RWPE1 (cell line): ENCODE measurements at places on chromosomes 2 and 18.

DNA sequence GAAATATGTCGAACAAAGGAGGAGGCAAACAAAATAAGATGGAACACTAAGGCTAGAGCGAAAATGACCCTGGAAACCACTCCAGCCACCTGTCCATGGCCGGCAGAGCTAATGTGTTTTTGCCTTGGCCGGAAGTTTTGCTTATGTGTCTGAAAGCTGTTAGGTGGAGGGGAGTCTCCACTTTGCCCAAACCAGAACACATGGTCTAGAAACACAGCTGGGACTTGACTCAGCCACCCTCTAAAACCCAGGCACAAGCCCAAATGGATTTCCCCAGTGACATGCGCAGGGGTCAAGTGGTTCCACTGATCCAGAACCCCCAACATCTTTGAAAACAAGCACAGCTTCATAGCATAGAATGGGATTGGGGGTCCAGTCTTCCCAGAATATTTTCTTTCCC lies 159.3 kb downstream of the ZBTB7C start:
- no peak for DNase-seq

- no peak for DNase-seq
Observed at GRCh38 chr18:55287149-55287806, 300.7 kb downstream of the TCF4 start.

- no peak for DNase-seq
Observed at GRCh38 chr2:107529146-107529545, 297.5 kb upstream of the RGPD4 start.

GRCh38 chr18:12574494-12575185 lies 83.3 kb downstream of the SPIRE1 start:
- no peak for DNase-seq

DNA sequence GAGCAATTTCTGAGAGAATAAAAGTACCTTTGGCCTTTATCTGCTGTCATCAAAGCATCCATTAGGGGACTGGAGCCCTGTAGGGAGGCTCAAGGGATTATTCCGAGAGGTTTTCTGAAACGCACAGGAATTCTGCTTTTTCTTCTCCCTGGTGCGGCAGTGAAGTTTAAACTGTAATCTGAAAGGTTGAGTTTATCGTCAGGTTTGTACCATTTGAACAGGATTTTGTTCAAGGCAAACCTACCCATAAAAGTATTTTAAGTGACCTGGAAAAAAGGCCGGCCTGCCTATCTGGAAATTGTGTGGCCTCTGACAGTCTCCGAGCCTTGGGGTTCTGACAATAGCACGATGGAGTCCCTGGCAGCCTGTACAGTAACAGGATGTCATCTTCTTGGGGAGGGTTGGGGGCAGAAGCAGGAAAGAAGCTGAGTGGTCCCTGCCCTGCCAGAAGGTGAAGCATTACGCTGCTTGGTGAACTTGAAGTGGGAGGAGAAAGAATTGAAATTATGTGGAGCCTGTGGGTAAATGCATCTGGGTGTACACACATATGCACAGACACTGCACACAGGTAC lies 272.0 kb downstream of the CYRIA start:
- DNase-seq, result no peak

DNA sequence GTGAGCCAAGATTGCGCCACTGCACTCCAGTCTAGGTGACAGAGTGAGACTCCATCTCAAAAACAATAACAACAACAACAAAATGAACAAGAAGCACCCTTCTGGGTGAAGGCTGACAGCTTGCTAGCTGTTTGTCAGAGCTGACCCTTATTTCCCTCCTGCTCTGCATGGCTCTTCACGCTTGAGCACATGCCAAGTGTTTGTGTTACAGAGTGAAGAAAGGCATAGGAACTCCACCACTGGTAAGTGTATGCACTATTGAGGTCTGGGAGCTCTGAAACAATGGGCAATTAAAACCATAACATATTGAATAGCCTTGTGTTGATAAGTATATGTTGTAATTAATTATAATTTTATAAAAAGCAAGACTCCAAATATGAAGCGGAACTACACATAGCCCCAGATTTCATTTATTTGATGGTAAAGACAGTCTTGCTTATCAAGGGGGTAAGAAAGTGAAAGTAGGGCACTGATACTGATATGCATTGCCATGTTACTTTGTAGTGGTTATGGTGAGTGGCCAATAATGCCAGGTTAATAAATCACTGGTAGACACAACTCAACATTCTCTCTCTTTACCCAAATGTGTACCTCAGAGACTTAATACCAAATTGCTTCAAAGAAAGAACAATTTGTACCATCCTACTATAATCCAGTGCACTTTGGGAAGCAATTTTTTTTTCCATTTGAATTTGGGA lies 163.4 kb downstream of the VWC2L start:
- DNase-seq, result no peak

GRCh38 chr2:104876606-104877570 lies 23.0 kb downstream of the POU3F3 start:
- no peak for DNase-seq

DNA sequence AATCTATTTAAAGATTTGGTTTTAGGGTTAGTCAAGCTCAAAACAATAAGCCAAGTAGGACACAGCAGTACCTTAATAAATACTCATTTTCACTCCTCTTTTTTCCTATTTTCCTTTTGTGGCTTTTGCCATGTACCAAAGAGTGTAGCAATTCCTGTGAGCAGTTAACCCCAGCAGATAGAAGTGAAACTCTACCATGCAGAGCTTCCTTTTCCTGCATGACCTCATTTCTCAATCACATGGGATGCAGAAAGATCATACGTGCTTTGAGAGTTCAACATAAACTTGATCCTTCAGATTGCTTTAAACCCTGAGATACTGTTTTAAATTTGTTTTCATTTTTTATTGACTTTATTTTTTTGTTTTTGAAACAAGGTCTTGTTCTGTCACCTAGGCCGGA lies 99.1 kb upstream of the ARHGAP15 start:
- no peak for DNase-seq

DNA sequence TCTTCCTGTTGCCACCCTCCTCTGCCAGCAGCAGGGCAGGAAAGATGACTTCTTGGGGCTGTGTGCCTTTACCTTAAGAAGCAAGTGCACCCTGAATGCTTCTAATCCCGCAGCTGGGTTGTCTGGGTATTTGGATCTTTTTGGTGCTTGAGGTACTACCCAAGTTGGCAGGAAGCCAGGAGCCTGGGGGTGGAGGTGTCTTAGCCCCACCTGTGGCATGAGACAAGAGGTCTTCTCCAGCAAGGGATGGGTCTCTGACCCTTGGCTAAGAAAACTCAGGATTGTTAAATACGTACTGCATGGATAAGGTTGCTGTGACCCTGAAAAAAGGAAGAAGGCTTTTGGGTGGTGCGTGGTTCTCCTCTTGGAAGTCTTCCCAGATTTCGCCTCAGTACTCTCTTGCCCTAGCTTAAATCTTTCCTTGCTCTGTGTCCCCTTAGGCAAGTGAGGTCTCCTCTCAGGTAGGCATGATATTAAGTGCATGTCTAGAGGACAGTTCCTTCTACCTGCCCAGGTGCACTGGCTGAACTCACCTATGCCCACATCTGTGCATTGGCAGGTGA lies 4.3 kb downstream of the HPCAL1 start:
- DNase-seq, result no peak

DNA sequence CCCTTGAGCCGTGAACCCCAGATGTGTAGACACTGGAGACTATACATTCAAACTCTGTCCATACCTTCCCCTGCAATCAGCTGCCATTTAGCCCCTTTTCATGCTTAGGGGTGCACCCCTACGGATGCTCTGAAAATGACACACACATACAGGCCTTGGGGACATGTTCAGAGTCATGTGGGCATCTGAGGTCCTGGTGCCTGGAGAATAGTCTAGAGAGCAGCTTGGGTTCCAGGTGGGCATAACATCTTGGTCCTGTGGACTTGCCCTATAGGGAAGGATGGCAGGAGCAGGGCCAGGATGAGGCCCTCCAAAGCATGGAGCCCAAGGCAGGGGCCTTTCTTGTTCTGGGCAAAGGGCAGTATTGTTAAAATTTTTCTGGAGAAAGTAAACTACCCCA lies 9.9 kb upstream of the FHOD3 start:
- DNase-seq, result no peak

DNA sequence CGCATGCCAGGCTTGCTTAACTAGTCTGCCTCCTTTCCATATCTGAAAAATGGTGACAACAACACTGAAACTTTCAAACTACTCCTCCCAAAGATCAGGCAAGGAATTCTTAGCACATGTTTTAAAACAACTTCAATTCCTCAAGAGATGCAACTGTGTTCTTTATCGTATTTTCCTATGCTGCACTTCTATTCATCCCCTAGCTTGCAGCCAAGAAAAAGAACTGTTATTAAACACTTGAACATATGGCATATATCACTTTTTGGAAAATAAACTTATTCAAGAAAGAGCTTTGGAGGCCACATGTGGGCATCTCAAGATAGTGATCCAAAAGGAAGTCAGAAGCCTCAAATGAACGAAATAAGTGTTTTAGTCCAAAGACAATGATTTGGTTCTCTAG lies 75.6 kb upstream of the STAM2 start:
- DNase-seq, result no peak

- peak; percentile 22 for DNase-seq
Observed at GRCh38 chr18:77100751-77101355, 31.7 kb downstream of the MBP start.

DNA sequence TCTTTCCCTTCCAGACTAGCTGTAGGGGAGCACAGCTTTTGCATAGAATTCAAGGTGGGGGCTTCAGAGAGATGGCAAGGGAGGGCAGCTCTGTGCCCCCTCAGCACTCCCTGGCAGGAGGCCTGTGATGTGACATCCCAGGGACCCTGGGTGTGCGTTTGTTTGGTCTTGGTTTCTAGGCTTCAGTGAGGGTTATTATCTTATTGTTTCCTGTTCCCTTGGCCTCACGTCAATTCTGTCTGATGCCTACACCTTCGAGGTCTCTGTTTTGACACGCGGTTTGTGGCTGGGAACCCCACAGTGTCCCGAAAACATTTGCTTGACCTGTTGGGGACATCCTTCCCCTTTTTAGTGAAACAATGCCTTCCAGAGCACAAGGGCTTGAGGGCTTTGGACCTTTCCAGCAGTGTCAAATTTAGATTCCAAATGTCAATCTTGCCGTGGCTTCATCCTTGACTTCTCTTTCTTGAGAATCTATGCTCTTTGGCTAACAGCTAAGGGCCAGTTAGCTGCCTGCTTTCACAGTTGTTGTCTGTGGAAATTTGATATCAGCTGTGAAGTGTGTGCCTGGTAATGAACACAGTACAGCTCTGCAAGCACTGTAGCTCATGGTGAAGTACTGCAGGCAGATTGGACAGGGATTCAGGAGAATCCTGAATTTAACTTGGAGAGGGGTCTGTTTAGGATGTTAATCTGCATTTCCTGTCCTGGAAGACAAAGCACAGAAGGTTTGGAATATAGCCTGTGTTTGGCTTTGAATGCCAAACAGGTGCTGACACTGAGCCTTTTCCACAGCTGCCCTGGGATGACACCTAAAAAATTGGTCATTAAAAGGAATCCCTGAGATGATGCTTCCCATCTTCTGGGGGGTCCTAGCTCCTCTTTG lies 108.2 kb upstream of the CXCR4 start:
- DNase-seq, result no peak

- DNase-seq, result peak; percentile 13
Observed at GRCh38 chr18:79797518-79798345, at the start of gene KCNG2. TSS of gene KCNG2 (plus strand) at chr18:79797938. CDS start at chr18:79863668, 65,730 bp downstream.

- DNase-seq, result no peak
Observed at GRCh38 chr2:39435234-39435633, 1.9 kb downstream of the MAP4K3 start.

DNA sequence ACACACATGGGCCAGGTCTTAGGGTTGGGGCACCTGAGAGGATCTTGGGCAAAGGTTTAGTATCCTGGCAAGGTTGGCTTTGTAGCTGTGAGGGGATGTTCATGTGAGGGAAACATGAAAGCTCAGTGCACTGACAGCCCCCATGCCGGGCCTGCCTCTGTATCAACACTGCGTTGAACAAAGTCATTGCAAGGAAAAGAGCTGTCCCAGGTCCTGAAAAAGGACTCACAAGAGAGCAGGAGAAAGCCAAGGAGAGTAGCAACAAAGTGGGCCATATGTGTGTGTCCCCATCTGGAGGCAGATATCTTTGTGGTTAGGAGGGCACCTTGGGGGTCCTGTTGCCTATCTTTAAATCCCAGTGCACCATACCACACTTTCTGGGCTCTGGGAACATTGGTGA lies 237.8 kb upstream of the THSD7B start:
- peak; percentile 15 for DNase-seq

GRCh38 chr2:241129086-241129871 lies 20.0 kb downstream of the PASK start:
- no peak for DNase-seq

DNA sequence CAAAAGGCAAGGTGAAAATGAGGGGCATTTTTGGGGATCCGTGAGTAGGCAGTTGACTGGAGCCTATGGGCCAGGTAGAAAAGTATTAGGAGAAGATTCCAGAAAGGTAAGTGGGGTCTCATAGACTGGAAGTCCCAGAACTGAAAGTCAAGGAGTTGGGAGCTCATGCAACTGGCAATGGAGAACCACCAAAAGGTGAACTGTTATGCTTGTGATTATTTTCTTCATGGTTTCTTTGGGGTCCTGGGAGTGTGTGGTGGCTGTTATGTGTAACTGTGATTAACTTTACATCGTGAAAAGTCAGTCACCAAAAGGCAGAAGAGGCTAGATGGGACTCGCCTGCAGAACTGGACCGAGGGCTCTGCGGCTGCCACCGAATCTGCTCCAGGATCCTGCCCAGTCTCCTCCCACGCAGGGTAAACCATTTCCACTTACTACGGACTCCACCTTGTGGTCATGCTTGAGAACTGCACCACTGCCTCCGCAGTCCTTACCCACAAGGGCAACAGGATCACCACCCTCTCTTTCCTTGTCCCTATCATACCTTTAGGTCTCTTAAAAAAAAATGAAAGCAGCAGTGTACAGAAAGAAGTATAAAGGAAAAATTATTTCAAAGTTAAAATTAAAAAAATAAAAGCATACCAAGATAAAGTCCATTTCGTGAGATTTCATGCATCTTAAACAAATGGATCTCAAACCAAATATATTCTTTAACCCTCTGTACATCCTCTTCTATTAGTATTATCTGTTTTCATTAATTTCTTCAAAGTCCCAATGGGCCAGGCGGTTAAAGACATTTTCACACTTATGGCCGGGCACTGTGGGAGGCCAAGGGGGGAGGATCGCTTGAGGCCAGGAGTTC lies 15.6 kb upstream of the CEP68 start:
- DNase-seq, result peak; percentile 86

DNA sequence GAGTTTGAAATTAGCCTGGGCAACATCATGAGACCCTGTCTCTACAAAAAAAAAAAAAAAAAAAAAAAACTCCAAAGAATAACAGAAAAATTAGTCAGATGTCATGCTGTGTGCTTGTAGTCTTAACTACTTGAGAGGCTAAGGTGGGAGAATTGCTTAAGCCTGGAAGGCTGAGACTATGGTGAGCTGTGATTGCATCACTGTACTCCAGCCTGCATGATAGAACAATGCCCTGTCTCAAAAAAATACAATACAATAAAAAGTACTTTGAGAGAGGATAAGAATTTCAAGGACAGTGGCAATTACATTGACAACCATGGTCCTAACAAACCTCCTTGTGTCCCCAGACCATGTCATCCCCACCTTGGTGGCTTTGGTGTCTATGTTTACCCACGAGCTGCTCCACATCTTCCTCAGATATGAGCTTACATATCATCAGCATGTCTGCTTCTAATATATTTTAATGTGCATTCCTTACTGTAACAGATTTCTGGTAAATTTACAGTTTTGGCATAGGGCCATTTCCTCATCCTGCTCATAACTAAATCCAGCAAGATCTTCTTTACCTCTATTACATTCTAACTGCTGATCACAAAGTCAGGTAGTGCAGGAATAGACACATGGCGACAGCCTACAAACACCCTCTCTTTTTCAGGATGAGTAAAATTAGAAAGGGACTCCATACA lies 437.7 kb upstream of the HNRNPA3 start:
- no peak for DNase-seq
